ENCODE measurements at places on chromosomes 7 and 10.

- DNase-seq = no peak
Observed at GRCh38 chr10:93488956-93489528, 6.9 kb upstream of the MYOF start.

- peak; percentile 22 for DNase-seq
Observed at GRCh38 chr7:151756076-151756731, 120.7 kb downstream of the PRKAG2 start.

GRCh38 chr7:73718905-73719805 is at the start of gene STX1A:
TSS of gene STX1A (minus strand) at chr7:73719669. CDS start at chr7:73719631, 38 bp downstream.
- DNase-seq = peak; percentile 62

GRCh38 chr10:118305730-118306129 is 36.4 kb downstream of the FAM204A start:
- no peak for DNase-seq

DNA sequence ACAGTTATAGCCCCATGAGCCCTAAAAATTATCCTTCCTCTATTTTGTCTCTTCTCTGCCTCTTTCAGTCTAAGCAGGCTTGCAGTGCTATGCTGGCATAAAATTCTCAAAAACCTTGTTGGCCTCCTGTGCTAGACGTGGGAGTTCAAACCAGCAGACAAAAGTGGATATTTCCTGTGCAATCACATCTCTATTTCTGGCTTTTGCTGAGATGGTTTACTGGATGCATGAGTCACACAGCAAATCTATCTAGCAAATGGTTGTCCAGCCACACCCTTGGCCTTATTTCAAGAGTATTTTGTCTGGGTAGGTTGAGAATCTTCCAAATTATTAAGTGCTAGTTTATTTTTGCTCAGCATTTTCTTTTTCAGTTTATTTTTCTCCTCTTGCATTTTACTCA is 370.8 kb downstream of the CDC14C start:
- no peak for DNase-seq

GRCh38 chr10:78215645-78216044 is 182.0 kb downstream of the RPS24 start:
- DNase-seq = no peak

DNA sequence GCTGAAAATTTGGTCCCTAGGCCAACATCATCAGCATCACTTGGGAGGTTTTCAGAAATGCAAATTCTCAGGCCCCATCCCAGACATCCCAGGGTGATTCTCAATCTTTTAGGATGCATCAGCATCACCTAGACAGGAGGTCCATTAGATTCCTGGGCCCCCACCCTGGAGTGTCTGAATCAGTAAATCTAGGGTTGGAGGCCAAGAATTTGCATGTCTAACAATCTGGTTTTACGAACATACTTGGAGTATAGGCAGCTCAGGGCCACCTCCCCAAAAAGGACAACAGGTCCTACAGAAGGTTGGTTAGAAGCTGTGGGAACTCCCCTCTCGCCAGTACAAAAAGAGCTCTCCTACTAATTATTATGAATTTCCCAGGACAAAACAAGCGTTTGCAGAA is 15.5 kb downstream of the ZC3HAV1 start:
- no peak for DNase-seq

GRCh38 chr10:85612378-85612775 is 754.2 kb downstream of the GRID1 start:
- DNase-seq = no peak

- no peak for DNase-seq
Observed at GRCh38 chr7:2993868-2994267, 49.8 kb downstream of the CARD11 start.

DNA sequence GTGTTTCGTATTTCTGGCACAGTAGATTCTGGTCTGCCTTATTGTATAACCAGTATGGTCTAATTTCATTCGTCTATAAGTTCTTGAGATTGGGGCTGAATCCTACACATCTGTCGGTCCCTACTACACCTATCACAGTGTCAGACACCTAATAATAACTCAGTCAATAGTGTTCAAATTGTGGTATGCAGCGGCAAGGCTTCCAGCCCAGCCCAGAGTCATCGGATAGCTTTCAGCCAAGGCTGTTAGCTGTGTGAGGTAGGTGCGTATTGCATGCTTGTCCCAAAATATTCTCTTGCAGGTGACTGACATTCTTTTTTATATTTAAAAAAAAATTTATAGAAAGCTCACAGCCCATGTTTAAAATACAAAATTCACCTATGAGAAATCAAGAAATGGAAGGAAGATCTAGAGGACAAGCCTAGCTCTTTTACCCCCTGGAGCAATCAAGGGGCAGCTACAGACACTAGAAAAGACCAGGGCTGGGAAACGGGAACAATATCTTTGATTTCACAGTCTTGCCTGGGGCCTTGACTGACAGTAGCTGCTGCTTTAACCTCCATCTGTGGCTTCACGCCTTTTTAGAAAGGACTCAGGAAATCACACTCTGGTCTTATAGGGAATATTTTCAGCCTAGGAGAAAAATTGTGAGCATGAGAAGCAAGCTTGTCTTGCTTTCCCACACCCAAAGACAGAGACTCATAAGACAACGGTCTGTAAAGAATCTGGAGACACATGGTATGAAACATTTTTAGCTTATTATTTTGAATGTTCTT is 9.5 kb upstream of the ASB4 start:
- no peak for DNase-seq

DNA sequence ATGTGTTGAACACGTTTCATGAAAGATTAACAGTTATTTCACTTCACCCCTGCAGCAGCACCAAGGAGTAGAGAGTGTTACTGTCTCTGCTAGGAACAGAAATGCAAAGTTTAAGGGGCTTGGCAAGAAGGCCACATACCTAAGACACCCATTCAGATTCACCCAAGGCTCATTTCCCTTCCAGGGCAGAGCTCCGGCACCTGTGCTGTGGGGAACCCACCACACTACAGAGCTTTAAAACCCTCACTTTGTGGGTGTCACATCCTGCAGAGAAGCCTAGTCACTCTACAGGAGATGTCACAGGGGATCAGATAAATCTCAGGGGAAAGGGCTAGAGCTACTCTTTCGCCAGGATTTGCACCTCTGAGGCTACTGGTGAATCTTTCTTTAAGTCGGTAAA is 176.1 kb upstream of the KLF6 start:
- DNase-seq = no peak

- no peak for DNase-seq
Observed at GRCh38 chr7:55083206-55083605, 64.4 kb downstream of the EGFR start.

DNA sequence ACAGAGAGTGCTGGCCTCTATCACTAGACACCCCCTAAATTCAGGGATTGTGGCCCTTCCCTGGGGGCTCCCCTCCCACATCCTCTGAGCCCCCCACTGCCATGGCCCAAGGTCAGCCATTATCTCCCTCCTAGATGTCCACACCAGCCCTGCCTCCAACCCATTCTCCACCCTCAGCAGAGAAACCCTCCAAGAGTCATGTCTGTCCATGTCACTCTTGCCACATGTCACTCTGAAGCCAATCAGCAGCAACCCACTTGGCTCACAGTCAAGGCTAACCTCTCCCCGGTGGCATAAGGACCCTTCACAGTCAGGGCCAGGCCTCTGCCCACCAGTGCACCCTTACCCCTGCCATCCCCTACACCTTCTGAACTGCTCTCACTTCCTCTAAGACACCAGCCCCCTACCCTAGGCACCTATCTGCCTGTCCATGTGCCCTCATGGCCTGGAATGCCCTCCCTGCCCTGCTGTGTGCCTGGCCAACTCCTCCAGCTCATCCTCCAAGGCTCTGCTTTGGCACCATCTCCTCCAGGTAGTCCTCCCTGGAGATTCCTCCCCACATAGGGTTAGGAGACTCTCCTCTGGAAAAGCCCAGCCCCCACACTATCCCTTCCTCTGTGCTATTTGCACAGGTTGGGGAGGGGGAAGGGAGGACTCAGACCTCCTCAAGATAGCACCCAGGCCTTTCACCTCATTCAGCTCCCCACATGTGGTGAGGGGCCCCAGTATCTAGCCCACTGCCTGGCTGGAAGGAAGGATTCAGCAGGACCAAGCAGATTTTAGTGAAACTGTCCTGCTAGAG is 83.7 kb downstream of the GRID1 start:
- no peak for DNase-seq

- DNase-seq = no peak
Observed at GRCh38 chr7:5525271-5526099, 101.9 kb upstream of the TNRC18 start.

DNA sequence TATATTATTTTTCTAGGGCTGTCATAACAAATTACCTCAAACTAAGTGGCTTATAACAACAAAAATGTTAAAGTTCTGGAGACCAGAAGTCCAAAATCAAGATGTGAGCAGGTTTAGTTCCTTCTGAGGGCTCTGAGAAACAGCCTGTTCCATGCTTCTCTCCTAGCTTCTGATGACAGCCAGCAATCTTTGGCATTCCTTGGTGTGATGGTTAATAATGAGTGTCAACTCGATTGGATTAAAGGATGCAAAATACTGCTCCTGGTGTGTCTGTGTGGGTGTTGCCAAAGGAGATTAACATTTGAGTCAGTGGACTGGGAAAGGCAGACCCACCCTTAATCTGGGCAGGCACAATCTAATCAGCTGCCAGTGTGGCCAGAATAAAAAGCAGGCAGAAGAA is 26.3 kb upstream of the TNKS2 start:
- no peak for DNase-seq

DNA sequence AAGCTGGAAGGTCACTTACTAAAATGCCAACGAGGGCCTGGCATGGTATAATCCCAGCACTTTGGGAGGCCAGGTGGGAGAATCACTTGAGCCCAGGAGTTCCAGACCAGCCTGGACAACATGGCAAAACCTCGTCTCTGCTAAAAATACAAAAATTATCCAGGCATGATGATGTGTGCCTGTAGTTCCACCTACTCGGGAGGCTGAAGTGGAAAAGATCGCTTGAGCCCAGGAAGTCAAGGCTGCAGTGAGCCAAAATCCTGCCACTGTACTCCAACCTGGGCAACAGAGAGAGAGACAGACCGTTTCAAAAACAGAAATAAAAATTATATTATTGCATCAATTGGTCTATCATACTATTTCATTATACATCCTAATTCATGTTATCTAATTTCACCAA is 18.1 kb upstream of the FAM53B start:
- no peak for DNase-seq

DNA sequence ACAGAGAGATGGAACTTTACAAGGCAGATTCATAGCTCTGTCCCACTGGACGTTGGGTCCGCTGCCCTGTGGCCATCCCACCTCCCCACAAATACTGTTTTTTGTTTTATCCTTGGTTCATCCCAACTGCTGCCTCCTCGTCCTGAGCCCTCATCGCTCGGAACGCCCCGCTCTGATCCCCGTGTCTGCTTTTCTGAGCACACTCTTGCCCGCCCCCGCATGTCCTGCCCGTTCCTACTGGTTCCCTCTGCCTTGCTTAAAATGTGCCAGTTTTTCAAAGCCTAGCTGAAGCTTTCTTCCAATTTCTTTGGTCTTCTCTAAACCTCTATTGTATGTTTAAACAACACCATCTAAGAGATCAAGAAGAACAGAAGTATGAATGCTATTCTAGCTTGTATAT is 19.4 kb downstream of the RNF32 start:
- DNase-seq = no peak

- DNase-seq = no peak
Observed at GRCh38 chr10:118840071-118840775, 85.5 kb upstream of the CACUL1 start.

DNA sequence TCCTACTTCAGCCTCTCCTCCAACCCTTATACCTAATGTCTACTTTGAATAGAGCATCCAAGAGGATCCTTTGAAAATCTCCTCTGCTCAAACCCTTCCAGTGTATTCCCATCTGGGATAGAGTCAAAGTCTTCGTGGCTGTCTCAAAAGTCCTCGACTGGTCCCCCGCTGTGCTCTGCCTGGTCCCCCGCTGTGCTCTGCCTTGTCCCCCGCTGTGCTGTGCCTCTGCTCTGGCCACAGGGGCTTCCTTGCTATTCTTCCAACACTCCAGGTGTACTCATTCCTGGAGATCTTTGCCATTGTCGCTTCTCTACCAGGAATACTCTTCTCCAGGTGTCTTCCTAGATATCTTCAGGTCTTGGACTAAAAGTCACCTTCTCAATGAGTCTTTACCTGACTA is 36.1 kb upstream of the COMMD3 start:
- DNase-seq = no peak

DNA sequence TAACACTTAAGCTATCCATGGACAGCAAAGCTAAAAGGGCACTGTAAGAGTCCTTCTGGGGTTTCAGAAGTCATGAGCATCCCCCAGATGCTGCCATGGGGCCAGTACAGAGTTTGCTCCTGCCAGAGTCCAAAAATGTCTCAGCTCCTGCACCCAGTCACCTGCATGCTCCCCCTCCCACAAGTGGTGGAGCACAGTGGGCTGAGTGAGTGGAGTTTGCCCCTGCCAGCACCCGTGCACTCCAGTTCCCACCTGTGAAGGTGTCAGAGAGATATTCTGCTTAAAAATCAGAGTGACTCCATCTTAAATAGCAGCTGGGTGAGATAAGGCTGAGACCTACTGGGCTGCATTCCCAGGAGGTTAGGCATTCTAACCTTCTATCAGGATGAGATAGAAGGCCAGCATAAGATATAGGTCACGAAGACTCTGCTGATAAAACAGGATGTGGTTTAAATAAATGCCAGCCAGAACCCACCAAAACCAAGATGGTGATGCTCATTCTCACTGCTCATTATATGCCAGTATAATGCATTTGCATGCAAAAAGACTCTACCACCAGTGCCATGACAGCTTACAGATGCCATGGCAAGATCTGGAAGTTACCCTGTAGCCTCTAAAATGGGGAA is 140.1 kb upstream of the ZNF92 start:
- DNase-seq = no peak

DNA sequence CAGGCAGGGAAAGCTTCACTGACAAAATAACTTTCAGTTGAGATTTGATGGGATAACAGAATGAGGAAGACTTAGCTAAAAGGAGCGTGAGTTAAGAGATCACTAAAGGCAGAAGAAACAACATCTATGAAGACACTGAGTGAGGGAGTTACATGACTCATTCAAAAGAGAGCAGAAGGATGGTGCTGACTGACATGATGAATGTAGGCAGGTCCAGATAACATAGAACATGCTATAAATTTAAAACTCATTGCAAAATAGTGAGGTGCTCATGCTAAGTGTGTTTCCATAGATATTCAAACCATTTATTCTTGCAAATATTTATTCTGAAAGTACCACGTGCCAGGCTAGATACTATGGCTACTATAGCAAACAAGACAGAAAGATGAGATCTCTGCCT is 116.4 kb upstream of the DGKB start:
- no peak for DNase-seq

DNA sequence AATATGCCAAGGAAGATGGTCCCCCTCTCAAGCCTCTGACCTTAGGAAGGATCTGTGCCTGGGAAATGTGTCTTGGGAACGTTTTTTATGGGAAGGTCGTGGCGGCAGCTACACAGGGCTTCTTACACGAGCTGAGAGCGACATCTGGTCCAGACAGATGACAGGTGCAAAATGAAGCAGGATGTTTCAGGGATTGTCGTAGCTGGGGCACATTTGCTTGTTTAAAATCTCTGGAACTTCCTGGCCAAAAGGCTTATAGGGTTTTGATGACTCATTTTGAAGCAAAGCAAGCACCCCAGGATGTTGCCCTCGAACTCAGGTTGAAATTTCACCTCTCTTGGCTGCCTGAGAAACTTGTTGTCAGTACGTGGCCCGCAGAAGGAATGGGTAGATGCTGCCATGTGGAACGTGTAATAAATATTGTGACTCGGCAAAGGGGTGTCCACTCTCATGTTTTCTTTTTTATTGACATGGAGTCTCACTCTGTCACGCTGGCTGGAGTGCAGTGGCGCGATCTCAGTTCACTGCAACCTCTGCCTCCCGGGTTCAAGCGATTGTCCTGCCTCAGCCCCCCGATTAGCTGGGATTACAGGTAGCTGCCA is 117.5 kb downstream of the CAMK1D start:
- no peak for DNase-seq

- no peak for DNase-seq
Observed at GRCh38 chr7:150966002-150966401, 12.1 kb downstream of the KCNH2 start.
